ENCODE measurements at places on chromosomes 5 and 9.

GRCh38 chr5:73902327-73903051 lies 276.5 kb downstream of the ARHGEF28 start:
- DNase-seq: no peak

- no peak for DNase-seq
Observed at GRCh38 chr5:81335946-81336345, 34.6 kb downstream of the ZCCHC9 start.

DNA sequence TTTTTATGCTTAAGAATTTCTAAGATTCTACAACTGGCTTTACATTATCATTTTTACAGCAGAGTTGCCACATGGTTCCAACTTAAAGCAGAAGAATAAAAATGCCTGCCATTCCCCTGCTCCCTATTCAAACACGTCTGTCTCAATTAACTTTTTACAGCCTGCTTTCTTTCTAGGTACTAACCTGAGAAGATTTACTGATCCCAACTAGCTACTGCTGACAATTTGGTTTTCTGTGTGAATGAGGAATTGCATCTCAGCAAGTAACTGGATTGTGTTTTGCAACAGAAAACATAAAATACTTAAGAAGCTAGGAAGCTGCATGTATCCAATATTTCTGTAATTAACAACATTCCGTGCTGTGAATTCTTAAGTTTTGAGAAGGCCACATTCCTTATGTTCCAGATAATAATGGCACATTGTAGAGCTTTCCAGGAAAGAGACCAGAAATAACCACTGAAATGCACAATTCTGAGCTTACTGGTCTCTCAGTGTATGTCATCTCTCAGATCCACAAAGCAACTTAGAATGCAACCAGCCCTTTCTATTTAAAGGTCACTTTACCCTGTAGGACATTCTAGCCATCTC lies 306.8 kb upstream of the NMUR2 start:
- DNase-seq: no peak

DNA sequence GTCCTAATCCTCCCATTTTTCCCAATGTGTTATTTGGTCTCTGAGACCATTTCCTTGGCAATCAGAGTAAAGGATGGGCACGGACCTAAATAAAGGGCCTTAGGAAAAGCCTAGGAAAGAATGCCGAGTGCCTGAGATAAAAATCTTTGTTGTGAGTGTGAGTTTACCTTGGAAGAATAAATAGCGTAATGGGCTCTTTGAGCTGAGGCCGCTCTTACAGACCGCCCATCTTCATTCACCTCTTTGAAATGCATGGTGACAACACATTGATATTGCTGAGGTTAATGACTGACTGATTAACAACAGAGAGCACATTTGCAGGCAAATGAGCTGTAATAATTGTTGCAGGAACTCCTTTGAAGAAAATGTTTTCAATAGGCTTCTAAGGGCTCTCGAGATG lies 1967.1 kb upstream of the WWC1 start:
- DNase-seq: no peak

GRCh38 chr9:93473411-93473810 lies 20.0 kb upstream of the FAM120AOS start:
- no peak for DNase-seq

DNA sequence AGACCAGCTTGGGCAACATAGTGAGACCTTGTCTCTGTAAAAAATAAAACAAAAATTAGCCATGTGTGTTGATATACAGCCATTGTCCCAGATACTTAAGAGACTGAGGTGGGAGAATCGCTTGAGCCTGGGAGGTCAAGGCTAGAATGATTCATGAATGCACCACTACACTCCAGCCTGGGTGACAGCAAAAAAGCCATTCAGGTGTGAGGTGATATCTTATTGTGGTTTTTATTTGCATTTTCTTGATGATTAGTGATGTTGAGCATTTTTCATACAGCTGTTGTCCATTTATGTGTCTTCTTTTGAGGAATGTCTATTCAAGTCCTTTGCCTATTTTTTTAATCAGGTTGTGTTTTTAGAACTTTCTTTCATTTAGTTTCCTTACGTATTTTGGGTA lies 23.2 kb downstream of the MTAP start:
- no peak for DNase-seq

Data from stimulated activated CD8-positive, alpha-beta memory T cell treated with anti-CD3 and anti-CD28 coated beads, Interleukin-12 subunit alpha, Interleukin-12 subunit beta, amount 100 ng/mL, for 1 hour (primary cell).